Stimulated activated CD8-positive, alpha-beta memory T cell treated with anti-CD3 and anti-CD28 coated beads, Interleukin-4, amount 100 ng/mL, for 24 hours (primary cell): ENCODE measurements at places on chromosomes 16 and 17.
A peak's percentile ranks its signal among the peaks of the same experiment; 100 is the strongest.

DNA sequence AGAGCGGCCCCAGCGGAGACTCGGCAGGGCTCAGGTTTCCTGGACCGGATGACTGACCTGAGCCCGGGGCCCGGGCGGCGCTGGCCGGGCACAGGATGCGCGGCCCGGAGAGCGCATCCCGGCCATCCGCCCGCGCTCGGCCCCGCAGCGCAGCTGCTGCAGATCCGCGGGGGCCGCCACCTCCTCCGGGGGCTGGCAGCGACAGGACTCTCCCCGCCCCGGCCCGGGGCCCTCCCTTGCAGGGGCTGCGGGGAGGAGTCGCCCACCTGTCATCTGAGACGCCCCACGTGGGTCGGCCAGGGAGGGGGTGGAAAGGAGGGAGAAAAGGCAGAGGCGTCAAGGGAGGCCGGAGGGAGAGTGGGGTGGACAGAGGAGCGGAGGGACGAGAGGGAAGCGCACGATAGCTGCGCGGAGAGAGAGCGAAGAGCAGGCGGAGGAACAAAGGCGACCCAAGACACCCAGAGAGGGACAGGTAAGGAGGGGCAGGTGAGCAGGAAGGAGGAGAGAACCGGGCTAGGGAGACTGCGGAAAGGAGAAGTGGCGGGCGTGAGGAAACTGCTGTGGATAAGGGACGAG is 471 bp upstream of the PRKAR1A start:
- DNase-seq = peak; percentile 64

GRCh38 chr17:40509626-40510327 is 8.4 kb upstream of the TNS4 start:
- no peak for DNase-seq

- DNase-seq = no peak
Measured at GRCh38 chr16:46949241-46949892, 24.1 kb downstream of the DNAJA2 start.

- DNase-seq = no peak
Measured at GRCh38 chr16:1972490-1972877, 631 bp downstream of the TBL3 start.

DNA sequence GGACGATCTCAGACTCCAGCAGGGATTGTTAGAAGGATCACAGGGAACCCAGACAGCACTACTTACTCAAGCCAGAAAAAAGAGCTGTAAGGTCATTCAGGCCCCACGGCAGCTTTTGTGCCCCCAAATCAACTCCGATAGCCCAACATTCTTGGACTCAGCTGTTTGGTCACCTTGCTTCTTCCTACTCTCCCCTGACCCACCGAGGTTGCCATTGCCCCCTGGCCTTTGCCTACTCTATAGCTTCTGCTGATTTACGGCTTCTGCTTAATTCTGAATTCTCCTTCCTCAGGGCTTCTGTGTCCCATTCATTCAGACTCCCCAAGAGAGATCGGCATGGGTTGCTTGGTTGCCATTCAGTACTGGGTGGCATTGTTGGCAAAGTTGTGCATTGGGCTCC is 8.6 kb upstream of the ITPRIPL2 start:
- no peak for DNase-seq

DNA sequence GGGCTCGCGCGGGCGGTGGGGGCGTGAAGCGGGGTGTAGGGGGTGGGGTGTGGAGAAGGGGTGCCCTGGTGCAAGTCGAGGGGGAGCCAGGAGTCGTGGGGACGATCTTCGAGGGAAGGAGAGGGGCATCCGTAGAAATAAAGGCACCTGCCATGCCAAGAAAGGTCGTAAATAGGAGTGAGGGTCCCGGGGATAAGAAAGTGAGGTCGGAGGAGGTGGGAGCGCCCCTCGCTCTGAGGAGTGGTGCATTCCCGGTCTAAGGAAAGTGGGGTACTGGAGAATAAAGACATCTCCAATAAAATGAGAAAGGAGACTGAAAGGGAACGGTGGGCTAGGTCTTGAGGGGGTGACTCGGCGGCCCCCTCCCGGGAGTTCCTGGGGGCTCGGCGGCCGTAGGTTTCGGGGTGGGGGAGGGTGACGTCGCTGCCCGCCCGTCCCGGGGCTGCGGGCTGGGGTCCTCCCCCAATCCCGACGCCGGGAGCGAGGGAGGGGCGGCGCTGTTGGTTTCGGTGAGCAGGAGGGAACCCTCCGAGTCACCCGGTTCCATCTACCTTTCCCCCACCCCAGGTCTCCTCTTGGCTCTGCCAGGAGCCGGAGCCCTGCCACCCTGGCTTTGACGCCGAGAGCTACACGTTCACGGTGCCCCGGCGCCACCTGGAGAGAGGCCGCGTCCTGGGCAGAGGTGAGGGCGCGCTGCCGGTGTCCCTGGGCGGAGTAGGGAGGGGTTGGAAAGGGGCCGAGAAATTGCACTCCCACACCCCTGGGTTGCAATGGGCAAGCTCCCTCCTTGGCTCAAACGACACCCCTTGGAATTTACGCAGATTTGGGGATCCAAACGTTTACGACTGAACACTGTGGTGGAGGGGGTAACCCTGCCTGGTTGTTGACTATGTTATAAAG is 888 bp downstream of the CDH1 start:
- DNase-seq = no peak

GRCh38 chr16:17423221-17423620 is 47.5 kb downstream of the XYLT1 start:
- no peak for DNase-seq

DNA sequence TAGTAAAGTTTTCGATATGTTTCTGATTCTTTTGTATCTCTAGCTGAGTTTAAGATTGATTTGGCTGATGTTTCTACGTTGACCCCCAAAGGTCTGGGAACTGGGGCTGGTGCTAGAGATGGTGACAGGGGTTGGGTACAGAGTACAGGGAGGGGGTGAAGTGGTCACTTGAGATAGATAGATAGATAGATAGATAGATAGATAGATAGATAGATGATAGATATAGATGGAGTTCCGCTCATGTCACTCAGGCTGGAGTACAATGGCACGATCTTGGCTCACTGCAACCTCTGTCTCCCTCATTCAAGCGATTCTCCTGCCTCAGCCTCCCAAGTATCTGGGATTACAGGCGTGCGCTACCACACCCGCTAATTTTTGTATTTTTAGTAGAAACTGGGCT is 1.8 kb upstream of the FBRS start:
- DNase-seq = no peak

- no peak for DNase-seq
Measured at GRCh38 chr17:54153423-54153822, 330.7 kb downstream of the KIF2B start.

- no peak for DNase-seq
Measured at GRCh38 chr17:19261426-19261825, 24.3 kb downstream of the EPN2 start.

DNA sequence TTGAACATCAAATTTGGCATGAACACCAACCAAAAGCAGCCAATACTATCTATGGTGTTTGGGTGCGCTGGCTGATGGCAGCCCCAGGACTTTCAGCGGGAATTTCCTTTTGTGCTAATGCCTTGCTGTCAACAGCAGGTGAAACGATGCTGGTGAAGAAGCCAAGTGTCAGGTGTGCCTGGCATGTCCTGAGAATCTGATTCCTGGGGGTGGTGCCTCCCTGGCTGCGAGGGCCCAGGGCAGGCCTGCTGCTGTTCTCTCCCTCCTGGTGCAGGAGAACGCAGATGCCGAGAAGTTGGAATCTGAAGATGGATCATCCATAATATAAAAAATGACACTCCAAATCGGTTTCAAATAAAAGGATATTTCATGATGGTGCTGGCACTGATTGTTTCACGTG is 62.0 kb upstream of the DNAJA2 start:
- DNase-seq = no peak

DNA sequence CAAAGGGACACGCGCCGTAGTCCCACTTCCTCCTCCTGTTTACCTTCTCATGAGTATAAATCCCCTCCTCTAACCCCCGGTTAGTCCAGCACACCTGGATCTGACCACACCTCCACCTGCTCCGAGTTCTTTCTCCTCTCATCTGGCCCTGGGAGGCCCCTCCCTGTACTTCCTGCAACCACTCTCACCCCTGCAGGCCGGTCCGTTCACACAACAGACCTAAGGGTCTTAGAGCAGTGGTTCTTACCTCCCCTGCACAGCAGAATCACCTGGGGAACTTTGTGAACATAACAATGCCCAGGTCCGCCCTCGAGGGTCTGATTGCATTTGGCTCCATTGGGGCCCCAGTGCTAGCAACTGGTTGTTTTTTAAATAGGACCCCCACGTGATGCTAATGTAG is 24.8 kb downstream of the TMEM114 start:
- DNase-seq = no peak

DNA sequence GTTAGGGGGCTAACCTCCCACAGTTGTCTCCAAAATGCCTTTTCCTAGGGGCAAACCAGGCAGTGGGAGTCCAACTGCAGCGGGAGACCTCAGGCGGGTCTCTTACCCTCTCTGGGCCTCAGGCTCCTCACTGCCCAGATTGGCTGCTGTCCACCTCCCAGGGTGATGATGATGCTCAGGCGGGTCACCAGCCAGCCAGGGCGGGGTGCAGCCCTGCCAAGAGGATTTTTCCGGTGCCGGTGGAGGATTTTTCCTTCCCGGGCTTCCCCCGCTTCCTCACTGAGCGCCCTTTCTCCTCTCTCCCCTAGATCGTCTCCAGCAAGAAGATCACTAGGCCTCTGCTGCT is 22.8 kb downstream of the CPNE2 start:
- DNase-seq = no peak

GRCh38 chr17:21573961-21574610 is 118.2 kb upstream of the KCNJ18 start:
- DNase-seq = no peak

DNA sequence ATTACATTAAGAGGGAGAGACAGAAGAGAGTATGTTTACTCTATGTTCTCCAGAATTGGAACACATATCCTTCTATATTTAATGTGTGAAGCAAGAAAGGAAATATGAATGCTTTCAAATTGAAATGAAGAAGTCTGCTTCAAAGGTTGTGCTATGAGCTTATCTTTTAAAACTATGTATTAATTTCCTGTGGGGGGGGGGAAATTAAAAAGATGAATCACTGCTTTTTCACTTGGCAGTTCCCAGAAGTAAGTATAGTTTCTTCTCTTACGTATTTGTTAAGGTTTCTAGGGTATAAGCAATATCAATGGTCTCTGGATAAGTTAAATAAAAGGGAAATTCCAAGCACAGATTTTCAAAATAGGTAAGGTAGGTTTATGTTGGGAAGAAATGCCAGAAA is 7.0 kb downstream of the TERF2 start:
- DNase-seq = no peak

DNA sequence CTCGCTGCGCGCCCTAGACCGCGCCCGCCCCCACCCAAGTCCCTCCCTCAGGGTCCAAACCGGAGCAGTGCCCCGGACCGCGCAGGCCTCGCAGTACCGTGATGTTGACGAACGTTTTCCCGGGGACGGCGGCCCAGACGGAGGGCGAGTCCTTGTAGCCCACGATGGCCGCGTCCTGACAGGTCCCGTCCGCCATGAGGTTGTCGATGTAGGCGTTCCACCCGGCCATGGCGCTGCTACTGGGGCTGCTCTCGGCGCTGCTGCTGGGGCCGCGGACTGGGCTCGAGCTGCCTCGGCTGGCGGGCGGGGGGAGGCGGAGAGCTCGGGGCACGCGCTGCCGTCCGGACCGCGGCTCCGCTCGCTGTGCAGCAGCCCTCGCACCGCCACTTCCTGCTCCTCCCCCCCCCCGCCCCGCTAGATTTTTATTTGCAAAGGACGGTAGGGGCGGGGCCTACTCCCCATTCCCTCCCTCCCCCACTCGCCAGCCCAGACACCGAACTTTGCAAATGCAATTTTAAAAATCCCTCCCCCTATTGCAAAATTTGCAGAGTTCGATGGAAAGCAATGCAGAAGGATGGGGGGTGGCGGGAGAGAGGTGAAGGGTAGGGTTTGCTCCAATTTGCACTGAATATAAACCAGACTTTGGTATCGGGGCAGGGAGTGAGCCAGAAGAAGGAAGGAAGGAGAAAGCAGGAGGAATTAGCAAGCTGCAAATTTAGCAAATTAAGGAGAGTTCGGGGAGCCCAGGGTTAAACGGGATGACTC is at the start of gene PFN1:
Gene PFN1, minus strand, starts transcription at position 365 of the 765 bp plus-strand sequence. Its CDS starts 136 bp downstream, at position 229.
- peak; percentile 87 for DNase-seq

- peak; percentile 84 for DNase-seq
Measured at GRCh38 chr17:43760254-43760852, 1.8 kb upstream of the SOST start.

- DNase-seq = no peak
Measured at GRCh38 chr17:9206741-9207332, 185.5 kb downstream of the NTN1 start.

DNA sequence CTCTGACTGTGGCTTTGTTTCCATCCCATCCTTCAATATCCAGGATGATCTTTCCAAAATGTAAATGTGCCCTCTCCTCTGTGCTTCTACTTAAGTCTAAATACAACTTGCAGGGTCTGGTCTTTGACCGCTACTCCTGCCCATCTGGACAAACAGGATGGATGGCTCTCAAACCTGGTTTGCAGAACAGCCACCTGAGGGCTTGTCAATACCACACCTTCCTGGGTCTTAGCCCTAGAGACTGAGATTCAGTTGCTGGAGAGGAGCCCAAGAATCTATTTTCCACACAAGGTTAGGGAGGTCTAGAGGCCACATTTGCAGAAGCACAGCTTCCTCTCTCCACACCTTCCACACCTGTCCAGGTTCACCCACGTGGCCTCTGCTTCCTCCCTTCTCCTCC is 1.9 kb upstream of the GRB7 start:
- no peak for DNase-seq

DNA sequence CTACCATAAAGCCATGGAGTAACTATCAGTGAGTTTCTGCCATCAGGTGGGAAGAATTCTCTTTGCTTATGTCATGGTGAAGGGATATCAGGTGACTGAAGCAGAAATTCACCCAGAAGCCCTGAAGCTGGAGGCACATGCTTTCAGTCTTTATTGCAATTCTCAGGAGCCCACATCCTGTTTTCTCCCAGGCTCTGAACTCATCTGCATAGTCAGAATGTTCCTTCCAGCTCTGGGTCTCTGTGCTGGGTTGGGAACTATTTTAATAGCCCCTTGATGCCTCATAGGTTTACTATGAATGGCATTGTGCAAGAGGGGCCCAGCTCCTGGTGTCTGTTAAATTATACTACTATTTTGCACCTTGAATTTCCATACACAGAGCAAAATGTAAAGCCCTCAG is 198.4 kb upstream of the SOX9 start:
- no peak for DNase-seq

GRCh38 chr17:69908626-69909368 is 166.2 kb upstream of the KCNJ16 start:
- no peak for DNase-seq

GRCh38 chr17:56902348-56902747 is 11.5 kb downstream of the TRIM25 start:
- DNase-seq = no peak
